ENCODE measurements at places on chromosomes 5 and 9.

DNA sequence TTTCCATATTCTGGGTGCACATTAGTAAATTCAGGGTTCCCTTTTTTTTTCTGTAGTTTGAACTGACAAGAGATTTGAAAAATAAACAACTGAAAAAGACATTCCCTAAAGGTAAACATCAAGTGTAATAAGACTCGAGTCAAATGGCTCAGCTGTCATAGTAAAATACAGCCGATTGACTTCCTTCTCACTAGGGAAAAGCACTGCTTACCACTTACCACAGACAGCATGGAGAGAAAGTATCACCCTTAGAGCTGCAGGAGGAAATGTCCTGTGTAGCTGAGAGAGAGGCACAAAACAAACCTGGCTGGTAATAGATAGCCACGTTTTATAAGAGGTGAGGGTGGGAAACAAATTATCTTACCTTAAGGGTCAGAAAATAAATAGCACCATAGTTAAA is 12.1 kb upstream of the DMAC1 start:
- no peak for DNase-seq

GRCh38 chr5:150492621-150493020 is 15.3 kb upstream of the NDST1 start:
- no peak for DNase-seq

- DNase-seq, result no peak
Observed at GRCh38 chr5:142613271-142613671, 72.6 kb downstream of the FGF1 start.

DNA sequence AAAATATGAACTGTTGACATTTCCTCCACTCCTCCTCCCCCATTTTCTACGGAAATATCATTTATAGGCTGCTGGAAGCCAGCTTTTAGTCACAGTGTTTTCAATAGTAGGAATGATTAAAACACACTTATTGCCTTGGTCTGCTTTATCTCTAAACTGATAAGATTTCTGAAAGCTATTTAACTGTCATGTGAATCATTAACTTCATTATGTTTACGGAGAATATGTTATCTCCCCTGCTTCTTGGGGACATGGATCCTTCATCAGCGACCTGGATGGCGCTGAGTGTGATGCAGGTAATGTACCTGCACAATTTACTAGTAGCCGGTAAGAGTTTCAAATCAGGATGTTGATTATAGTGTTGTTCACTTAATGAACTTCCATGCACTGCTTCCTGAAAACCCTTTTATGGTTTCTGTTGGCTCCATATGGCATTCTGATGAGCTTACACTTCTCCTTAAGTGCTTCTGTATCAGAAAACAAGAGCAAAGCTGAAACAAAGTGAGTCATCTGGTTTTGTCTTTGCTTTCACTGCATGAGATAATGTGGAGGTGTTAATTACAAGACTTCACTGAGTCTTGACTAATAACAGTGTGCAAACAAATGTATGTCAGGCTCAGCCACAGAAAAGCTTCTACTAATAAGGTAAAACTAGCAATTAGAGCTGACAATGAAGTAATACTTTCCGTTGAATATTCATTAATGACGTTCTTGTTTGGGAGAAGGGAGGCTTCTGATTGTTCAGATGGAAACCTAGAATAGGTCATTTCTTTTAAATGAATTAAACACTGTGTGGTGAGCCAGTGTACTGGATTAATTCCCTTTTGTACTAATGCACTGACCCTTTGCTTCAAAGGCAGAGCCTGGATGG is 162.4 kb upstream of the ZNF608 start:
- no peak for DNase-seq

- no peak for DNase-seq
Observed at GRCh38 chr9:77017505-77017894, 2.0 kb upstream of the FOXB2 start.

DNA sequence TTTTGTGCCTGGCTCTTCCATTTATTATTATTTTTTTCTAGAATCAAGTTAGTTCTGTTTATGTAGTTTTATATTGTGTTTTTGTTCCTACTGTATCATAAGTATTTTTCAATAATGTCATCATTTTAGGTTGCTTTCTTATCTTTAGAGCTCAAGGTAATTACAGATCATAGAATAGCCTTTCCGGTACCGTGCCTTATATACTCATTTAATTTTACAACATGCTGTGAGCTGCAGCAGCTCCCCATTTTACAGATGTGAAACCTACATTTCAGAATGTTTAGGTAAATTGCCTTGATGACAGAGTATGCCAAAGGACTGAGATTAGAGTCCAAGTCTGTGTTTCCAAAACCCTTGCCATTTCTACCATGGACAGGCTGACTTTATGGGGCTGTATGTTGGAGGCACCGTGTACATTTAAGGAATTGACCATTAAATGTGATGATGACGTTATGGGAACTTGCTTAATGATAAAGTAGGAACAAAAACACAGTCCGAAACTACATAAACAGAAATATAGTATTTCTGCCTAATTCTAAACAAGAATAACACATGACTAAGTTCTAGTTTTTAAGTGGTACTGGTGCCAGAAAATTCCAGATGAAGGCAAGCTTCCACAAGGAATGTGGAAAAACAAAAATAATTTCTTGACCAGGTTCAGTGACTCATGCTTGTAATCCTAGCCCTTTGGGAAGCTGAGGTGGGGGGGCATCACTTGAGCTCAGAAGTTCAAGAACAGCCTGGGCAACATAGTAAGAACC is 97.7 kb downstream of the IQGAP2 start:
- DNase-seq, result no peak

- no peak for DNase-seq
Observed at GRCh38 chr9:72855321-72855720, 97.5 kb downstream of the ALDH1A1 start.

DNA sequence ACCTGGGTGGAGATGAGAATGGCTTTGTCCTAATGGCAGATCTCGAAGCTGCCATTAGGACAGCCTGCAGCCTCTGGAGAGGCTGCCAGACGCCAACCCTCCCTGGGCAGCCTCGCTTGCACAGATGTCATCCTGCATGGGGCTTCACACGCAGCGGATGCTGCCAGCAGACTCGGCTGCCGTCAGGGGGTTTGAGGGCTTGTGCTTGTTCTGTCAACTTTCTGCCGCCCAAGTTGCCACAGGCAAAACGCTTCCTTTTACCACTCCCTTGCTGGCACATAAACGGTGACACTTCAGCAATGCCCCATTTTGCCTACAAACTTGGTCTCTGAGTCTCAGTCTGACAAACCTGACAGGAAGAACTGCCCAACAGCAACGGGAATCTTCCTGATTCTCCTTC is 24.7 kb downstream of the DAP start:
- DNase-seq, result no peak

DNA sequence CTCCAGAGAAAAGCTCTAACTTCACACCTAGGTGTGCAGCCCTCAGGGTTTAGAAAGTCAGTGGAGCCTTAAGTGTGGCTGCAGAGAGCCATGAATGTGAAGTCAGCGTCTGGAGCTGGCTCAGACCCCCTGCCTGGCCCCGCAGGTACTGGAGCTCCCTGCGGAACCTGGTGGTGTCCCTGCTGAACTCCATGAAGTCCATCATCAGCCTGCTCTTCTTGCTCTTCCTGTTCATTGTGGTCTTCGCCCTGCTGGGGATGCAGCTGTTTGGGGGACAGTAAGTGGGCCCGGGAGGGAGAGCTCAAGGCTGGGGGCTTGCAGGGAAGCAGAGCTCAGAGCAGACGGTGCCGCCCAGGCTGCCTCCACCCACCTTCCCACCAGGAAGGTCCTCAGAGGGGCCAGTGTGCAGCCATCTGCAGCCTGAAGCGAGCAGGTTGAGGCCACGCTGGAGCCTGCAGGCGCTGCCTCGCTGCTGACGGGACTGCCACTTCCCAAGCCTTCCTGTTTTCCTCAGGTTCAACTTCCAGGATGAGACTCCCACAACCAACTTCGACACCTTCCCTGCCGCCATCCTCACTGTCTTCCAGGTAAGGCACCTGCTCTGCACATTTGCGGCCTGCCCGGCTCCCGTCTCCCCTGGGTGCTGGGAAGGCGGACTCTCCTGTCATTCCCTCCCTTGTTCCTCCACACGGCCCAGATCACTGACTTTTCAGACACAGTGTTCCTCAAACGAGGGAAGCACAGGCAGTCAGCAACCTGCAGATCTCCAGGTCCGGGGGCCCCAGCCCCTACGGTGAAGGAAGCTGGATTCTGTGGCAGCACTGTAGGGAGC is 108.9 kb downstream of the CACNA1B start:
- DNase-seq, result no peak

- DNase-seq, result no peak
Observed at GRCh38 chr5:148372893-148373292, 10.9 kb upstream of the FBXO38 start.

DNA sequence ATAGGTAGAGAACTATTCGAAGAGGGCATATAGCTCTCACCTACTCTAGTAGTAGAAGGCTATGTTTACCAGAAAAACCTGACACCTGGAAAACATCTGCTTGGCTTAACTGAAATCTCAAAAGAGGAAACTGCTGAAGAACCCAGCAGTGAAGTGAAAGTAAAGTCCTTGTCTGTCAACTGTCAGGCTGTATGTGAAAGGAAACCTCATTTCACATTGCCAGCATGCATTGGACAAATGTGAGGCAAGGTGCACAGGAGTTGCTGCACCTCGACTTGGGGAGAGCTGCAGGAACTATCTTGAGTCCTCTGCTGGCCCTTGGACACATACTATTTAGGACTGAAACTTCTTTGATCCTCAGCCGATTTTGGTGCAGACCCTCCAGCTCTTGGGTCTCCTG is 53.3 kb downstream of the NREP start:
- DNase-seq, result no peak

- no peak for DNase-seq
Observed at GRCh38 chr9:89204801-89205200, 26.2 kb upstream of the SHC3 start.

DNA sequence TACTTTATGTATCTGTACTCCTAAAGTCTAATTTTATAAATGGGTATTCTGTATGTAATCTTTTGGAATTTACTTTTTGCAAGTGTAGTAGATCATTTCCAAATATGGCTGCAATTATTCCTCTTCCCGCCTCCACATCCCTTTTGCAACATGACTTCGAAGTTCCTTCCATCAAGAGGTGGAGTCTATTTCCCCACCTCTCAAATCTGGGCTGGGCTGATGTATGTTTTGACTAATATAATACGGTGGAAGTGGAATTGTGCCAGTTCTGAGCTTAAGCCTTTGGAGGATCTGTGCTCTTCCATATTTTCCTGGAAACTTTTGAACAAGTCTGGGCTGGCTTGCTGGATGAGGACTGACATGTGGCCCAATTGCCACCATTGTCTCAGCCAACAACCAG is 155.9 kb downstream of the FGF18 start:
- DNase-seq, result no peak
